ENCODE measurements at places on chromosomes 6 and 20.
A peak's percentile ranks its signal among the peaks of the same experiment; 100 is the strongest.

DNA sequence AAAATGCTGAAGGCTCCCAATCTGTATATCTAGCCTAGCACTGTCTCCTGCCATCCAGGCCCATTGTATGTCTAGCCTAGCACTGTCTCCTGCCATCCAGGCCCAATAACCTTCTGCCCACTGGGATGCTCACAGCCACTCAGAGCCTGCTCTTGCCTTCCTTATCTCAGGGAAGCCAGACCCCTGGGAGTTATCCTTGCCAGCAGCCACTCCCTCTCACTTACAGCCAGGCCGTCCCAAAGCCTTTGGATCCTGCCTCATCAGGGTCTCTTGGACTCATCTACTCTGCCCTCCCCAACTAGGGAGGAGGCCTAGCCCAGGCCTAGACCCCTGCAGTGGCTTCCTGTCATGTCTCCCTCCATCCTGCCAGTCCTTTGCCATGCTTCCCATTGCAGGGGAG, 37.3 kb downstream of the KIF3B start:
- no peak for DNase-seq

GRCh38 chr6:157763129-157763903, 59.7 kb upstream of the SNX9 start:
- no peak for DNase-seq

DNA sequence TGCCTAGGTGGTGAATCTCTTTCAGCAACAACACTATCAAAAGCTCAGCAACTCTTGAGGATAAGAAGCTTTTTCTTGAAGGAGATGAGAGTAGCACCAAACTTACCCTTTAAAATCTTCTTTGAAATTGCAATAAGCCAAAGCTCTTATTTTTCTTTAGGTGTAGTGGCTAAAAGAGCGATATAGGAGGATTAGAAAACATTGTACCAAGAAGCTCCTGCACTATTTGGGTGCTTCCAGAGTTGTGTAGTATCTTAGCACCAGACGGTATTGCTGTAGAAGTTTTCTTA, 1.2 kb downstream of the FUT9 start:
- DNase-seq = no peak

GRCh38 chr20:19867074-19867473, 109.0 kb downstream of the RIN2 start:
- no peak for DNase-seq

DNA sequence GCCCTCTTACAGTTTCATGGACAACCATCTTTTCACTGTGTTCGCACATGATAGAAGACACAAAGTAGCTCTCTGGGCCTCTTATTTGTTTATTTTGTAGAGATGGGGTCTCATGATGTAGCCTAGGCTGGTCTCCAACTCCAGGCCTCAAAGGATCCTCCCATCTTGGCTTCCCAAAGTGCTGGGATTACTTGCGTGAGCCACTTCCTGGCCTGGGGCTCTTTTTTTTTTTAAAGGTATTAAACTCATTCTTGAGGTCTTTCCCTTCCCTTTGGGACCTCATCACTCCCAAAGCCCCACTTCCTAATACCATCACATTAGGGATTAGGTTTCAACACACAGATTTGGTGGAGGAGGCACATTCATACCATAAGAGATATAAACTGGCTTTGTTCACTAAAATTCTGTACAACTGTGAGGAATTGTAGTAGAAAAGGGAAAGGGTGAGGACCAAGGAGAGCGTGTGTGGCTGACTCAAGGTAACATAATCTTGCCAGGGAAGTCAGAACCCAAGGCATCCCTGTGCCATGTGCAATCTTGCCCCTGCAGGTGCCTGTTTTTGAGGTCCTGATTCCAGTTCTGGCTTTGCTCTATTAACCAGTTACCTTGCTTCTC, 45.5 kb downstream of the EIF2S2 start:
- DNase-seq = no peak

DNA sequence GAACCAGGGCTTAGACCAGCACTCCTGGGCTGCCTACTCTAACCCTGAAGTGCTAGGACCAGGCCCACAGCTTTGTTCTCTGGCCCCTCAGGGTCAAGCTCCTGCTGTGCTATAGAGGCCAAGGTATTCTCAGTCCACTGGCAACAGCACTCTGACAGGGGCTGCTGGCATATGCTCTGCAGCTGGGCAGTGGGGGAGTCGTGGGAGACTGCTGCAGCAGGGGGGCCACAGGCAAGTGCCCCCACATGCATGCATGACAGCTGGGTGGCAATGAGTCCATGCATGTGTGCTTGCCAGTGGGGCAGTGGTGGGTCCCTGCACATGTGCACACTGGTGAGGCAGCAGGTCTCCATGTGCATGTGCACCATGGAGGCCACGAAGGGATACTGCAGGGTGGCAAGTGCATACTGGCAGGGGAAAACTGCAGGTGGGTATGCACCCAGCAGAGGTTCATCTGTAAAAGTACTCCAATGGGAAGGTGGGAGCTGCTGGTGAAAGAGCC, 364.9 kb upstream of the IRAK1BP1 start:
- DNase-seq = no peak

DNA sequence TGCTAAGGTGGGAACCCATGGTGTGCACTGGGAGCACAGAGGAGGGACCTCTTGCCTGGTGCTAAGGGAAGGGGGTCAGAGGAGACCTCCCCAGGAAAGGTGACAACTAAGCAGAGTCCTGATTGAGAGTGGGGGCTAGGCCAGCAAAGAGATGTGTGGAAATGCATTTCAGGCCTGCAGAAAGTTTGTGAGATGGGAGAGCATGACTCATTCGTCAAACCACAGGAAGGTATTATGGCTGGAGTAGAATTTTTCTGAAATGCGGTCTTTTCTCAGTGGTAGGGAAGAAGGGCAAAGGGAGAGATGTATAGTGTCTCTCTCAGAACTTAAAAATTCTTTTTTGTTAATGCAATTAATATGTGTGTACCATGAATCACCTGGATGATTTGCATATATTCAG, 23.6 kb upstream of the EDN1 start:
- DNase-seq = no peak

GRCh38 chr20:37881601-37882343, 21.2 kb upstream of the VSTM2L start:
- DNase-seq = no peak

GRCh38 chr20:49381558-49382493, 100.6 kb downstream of the KCNB1 start:
- DNase-seq = no peak

GRCh38 chr6:132220800-132221199, 180.5 kb downstream of the MOXD1 start:
- no peak for DNase-seq

DNA sequence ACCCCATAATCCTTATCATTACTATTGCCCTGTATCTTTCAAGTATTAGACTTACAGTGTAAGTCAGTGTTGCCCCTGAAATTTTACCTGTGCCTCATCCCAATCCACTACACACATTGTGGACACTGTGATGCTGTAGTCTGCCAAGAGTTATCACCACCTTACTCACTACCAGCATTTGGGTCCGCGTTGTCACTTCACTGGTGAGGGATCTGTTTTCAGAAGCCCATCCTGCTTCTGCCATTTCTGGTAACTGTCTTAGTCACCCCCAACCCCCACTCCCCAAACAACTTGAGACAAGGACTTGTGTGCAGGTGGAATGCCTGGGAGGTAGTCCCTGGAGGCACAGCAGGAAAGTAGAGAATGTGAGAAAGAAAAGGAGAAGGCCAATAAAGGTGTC, 6.0 kb upstream of the RAB44 start:
- DNase-seq = no peak

DNA sequence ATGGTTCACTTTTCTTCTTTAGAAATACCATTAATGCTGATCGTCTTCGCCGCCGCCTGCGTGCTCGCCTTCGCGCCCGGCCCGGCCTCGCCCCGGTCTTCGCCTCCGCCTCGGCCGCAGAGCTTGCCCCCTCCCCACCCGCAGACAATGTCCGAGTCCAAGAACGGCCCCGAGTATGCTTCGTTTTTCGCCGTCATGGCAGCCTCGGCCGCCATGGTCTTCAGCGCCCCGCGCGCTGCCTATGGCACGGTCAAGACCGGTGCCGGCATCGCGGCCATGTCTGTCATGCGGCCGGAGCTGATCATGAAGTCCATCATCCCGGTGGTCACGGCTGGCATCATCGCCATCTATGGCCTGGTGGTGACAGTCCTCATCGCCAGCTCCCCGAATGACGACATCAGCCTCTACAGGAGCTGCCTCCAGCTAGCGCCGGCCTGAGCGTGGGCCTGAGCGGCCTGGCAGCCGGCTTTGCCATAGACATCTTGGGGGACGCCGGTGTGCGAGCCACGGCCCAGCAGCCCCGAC, 4.8 kb upstream of the PRPH2 start:
- DNase-seq = no peak

GRCh38 chr6:13030396-13030795, 297.9 kb downstream of the TBC1D7 start:
- DNase-seq = no peak

DNA sequence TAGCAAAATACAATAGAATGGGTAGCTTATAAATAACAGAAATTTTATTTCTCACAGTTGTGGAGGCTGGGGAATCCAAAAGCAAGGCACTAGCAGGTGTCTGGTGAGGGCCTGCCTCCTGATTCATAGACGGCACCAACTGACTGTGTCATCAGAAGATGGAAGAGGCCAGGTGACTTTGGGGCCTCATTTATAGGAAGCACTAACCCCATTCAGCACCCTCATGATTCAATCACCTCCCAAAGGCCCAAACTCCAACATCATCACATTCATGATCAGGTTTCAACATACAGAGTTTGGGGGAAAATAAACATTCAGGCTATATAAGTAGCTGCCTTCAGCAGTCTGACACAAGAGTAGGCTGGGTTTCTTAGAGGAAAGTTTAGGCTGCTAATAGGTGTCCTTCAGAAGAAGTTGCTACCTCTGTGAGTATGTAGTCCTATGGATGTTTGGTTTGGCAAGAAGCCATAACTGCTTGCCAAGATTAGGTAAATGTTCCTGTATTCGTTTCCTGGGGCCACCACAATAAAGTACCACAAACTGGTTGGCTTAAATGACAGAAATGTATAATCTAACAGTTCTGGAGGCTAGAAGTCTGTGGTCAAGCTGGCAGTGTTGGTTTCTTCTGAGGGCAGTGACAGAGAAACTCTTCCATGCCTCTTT, 48.8 kb downstream of the NT5E start:
- no peak for DNase-seq

- DNase-seq = no peak
These were observed 45.2 kb upstream of the BCLAF1 start for GRCh38 chr6:136334853-136335252.

GRCh38 chr20:21049305-21049828, 56.8 kb downstream of the LINC00237 start:
- no peak for DNase-seq

GRCh38 chr6:166656230-166657151, 29.4 kb upstream of the RPS6KA2 start:
- DNase-seq = no peak

GRCh38 chr6:159633196-159633595, 59.8 kb downstream of the SOD2 start:
- no peak for DNase-seq

- DNase-seq = no peak
These were observed 38.2 kb upstream of the SLCO4A1 start for GRCh38 chr20:62603907-62604785.

GRCh38 chr6:44049163-44049988, 77.9 kb downstream of the MRPL14 start:
- DNase-seq = no peak

DNA sequence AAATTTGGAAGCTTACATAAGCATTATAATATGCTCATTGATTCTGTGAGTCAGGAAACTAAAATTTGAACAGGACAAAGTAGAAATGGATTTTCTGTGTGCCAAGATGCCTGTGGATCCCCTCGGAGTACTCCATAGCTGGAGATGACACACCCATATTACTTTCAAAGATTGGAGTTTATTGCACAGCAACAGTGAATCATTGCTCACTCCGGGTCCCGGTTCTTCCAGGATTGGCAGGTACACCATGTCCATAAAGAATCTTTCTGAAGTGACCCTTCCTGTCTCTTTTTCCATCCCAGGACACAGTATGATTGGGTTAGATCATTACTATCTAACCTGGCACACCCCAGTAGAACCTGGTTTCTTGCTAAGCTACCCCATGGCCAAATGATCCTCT, 2.7 kb upstream of the BTN2A2 start:
- DNase-seq = no peak

- DNase-seq = no peak
These were observed 16.4 kb downstream of the MICA start for GRCh38 chr6:31419842-31420241.

- no peak for DNase-seq
These were observed 16.7 kb downstream of the CST4 start for GRCh38 chr20:23672158-23672557.

GRCh38 chr6:122677406-122677805, 67.2 kb downstream of the PKIB start:
- no peak for DNase-seq

- DNase-seq = peak; percentile 46
These were observed 38.2 kb downstream of the C6orf132 start for GRCh38 chr6:42104095-42104803.

GRCh38 chr6:19492636-19493405, 344.3 kb upstream of the ID4 start:
- DNase-seq = no peak

GRCh38 chr6:7542065-7542873, 798 bp downstream of the DSP start:
- no peak for DNase-seq

DNA sequence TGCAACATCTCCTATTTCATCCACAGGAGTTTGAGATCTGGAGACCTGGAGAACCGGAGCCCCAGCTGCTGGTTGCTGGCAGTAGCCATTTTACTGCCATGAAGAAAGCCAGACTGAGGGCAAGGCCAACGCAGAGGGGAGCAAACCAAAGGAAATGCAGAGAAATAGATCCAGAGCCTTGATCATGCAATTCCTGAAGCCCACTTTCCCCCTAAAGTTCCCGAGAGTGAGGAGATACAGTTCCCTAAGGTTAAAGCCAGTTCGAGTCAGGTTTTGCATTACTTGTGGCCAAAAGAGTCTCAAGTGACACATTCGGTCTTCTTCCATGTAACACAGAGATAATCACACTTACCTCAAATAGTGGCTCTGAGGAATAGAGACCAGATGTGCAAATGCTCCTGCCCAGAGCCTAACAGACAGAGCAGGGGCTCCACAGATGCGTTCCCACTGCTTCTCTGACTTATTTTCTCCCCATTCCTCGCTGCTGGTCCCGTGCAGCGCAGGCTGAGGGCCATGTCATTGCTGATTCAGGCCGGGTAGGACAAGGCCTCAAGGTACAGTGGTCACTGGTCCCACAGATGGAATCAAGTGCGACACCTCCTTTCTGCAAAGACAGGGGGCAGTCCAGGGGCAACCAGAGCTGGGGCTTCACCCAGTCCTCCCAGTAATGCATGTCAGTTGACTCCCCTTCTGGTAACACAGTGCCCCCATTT, 35.1 kb upstream of the NFATC2 start:
- no peak for DNase-seq

DNA sequence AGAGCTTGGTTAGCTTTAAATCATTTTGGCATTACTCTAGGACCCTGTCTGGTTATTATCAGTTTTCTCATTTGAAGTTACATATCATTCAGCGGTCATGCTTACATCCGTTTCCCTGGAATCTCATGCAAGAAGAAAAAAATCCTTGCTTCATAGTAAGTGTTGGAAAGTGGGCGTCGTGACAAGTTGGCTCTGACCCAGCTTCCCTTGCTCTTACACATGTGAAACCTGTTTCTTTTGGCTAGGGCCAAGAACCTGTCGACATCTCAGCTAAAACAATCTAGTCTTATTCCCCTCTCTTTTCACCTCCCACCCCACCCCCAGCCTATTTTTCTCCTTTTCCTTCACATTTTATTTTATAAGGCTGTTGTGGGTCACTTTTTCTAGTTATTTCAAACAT, 45.5 kb downstream of the ANKS1A start:
- DNase-seq = no peak
